Activated T-helper 9 cell treated with anti-CD3 and anti-CD28 coated beads, Interleukin-2, amount 50 U/mL, for 16 hours (primary cell): ENCODE measurements at places on chromosomes 16 and 17.

DNA sequence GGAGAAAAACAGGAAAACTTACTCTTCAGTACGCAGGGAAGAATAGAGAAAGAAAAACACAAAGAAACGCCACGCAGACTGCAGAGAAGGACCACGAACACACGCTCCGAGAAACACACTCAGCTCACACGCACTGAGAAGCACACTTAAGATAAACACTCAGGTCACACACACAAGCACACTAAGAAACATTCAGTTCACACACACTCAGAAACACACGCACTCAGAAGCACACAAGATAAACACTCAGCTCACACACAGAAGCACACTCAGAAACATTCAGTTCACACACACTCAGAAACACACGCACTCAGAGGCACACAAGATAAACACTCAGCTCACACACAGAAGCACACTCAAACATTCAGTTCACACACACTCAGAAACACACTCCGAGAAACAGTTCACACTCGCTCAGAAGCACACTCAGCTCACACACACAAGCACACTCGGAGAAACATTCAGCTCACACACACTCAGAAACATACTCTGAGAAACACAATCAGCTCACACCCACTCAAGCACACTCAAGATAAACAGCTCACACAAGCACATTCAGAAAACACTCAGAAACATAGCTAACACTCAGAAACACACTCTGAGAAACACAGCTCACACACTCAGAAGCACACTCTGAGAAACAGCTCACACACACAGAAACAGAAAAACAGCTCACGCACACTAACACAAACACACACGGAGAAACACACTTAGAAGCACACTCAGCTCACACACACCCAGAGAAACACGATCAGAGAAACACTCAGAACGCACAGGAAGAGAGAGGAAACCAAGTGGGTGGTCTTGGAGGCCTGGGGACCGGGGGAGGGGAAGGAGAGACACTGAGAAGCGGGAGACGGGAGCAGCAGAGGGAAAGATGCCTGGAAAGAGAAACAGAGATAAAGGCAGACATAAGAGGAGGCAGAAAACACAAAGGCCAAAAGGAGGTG lies 908 bp downstream of the TMEM98 start:
- DNase-seq, result no peak

- DNase-seq, result no peak
These were observed 759 bp downstream of the ASPHD1 start for GRCh38 chr16:29900888-29901606.

- no peak for DNase-seq
These were observed 33.1 kb upstream of the SBK1 start for GRCh38 chr16:28259091-28259780.

- DNase-seq, result peak; percentile 12
These were observed 366.9 kb downstream of the SLC39A11 start for GRCh38 chr17:72725433-72726068.

- DNase-seq, result peak; percentile 43
These were observed 140.5 kb downstream of the SEC14L1 start for GRCh38 chr17:77281122-77281903.

GRCh38 chr16:87442581-87442966 lies 50.2 kb downstream of the ZCCHC14 start:
- DNase-seq, result no peak

DNA sequence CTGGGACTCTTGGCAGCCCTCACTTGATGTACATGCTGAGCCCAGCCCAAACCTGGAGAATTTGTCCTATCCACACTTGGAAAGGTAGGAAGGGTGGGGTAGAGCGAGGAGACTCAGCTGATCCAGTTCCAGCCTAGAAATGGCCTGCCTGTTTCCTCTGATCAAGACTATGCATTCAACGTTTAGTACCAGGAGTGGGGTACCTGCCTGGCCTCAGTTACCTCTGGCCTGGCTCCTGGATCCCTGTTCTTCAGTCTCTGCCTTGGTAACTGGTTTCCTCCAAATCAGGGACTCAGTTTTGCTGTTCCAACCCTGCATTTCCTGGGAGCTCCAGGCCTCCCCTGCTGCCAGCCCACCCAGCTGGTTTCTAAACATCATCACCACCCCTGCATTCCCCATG lies 233.5 kb downstream of the GSG1L start:
- DNase-seq, result no peak

DNA sequence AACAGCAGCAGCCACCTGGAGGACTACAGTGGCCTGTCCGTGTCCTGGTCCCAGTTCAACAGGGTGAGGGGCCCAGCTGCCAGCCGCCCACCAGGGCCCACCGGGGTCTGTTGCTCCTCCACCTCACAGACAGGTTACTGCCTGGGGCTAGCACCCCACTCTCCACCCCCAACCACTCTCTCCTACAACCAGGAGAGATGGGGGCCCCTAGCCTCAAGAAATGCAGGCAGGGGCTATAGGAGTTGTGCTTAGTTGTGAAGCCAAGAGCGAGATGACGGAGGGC lies 18.0 kb downstream of the STAT5A start:
- DNase-seq, result no peak

DNA sequence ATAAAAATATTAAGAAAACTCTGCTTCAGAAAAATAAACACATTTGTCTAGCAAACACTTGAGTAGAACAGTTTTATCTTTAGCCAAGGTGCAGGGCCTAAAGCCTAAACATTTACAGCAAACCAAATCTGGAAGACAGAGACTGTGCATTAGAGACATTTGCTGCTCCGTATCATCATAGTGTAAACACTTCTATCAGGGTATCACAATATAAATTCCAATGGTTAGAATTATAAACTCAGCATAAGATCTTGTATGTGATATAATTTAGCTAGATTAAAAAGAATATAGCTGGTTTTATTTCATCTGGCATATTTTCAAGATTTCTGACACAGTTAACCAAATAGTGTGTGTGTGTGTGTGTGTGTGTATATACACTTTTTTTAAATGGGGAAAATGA lies 133.8 kb upstream of the NACA2 start:
- DNase-seq, result no peak

DNA sequence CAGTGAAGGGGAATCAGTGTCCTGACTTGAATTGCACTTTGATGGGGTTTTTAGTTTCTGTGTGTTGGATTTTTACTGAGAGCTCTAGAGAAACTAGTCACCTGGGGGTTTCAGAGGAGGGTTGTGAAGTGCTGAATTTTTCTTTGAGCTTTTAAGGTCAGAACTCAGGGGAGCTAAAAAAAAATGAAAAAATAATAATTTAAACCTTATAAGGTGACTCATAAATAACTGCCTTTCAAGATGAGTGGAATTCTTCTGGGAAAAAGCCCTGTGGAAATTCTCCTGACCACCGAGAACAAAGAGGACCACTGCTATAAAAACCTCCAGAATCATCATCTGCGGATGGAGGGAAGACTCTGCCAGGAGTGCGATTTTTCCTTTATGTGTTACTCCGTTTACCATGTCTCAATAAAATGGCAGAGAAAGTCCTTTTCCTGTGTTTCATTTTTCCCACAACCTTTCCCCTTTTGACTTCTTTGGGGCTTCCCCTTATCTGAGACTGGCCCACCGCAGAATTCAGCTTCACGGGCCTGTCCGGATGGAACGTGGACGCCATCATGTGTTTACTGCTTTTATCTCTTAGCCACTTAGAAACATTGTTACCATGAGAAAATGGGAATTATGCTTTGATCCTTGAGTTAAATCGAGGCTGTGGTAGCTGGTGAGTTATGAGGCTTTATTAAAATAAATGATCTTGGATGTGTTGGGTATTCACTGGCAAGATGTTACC lies 39.7 kb downstream of the RPTOR start:
- DNase-seq, result no peak

- no peak for DNase-seq
These were observed 25.7 kb downstream of the PSMD7 start for GRCh38 chr16:74322301-74322710.

GRCh38 chr17:9669551-9670008 lies 24.3 kb downstream of the USP43 start:
- DNase-seq, result no peak

DNA sequence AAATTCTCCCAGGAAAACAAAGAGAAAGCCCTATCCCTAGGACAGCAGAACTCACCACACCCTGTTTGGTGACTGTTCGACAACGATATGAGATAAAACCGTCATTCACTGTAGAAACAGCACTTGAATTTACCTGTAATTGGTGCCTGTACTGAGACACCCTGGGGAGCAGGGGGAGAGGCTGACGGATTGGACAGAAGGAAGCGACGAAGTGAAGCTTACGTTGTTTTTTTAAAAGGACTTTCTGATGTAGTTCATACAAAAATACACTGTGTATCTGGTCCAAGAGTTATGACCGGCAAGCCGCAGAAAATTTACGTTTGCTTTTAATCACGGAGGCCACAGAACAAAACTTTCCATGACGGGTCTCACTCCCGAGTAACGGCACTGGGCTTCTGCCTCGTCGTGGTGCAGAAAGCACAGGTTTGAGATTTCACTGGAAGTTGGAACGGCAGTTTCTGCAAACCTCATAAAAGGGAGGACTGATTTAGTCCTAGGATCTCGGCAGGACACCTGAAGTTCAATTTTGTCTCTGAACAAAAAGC lies 9.7 kb downstream of the NXN start:
- no peak for DNase-seq

- DNase-seq, result no peak
These were observed 20.7 kb upstream of the MED13 start for GRCh38 chr17:62085511-62086408.

DNA sequence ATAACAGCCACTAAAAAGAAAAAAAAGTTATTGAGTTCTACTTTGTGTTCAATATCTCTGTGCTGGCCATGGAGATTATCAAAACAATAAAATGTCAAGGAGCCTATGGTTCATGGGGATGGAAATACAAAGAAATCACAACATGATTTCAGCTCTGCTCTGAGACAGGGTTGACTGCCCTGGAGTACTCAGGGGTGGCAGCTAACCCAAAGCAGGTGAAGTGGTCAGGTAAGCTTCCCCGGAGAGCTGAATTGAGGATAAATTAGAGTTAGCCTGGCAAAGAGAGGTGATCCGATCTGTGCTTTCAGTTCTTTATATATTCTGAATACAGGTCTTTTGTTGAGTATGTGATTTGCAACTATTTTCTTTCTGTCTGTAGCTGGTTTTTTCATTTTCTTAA lies 119.3 kb upstream of the TMEM97 start:
- no peak for DNase-seq

GRCh38 chr16:5776876-5777275 lies 679.3 kb upstream of the EEF2KMT start:
- no peak for DNase-seq

DNA sequence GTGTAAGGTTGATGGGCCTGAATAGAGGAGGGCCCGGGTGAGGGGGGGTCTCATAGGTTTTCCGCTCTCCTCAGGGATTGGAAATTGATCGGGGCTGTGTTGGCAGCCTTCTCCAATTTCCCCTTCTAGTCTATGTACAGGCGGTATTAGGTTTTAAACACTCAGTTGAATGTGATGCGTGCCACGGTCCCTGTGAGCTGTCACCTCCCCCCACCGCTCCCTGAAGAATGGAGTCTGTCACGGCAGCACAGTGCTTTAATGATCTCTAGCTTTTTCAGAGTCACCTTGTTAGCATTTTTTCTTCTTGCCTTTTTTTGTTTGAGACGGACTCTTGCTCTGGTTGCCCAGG lies 800 bp downstream of the COX4I1 start:
- DNase-seq, result peak; percentile 18

- DNase-seq, result no peak
These were observed 48.2 kb downstream of the IL21R start for GRCh38 chr16:27450196-27450549.

DNA sequence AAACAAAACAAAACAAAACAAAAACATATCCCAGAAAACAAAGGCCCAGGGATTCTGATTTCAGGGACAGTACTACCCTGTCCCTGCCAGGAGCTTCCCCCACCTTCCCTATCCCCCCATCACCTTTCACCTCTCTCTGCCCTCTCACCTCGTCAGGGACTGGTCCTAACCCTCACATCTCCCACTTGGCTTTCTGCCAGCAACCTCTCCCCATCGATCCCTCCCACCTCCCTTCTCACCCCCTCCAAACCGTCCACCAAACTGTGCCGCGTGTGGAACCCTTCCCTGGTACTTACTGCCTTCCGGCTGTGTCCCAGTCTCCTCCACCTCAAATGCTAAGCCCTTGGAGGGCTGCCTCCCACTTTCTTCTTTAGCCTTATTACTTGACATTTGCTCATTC lies 36.4 kb downstream of the TMEM186 start:
- DNase-seq, result no peak

DNA sequence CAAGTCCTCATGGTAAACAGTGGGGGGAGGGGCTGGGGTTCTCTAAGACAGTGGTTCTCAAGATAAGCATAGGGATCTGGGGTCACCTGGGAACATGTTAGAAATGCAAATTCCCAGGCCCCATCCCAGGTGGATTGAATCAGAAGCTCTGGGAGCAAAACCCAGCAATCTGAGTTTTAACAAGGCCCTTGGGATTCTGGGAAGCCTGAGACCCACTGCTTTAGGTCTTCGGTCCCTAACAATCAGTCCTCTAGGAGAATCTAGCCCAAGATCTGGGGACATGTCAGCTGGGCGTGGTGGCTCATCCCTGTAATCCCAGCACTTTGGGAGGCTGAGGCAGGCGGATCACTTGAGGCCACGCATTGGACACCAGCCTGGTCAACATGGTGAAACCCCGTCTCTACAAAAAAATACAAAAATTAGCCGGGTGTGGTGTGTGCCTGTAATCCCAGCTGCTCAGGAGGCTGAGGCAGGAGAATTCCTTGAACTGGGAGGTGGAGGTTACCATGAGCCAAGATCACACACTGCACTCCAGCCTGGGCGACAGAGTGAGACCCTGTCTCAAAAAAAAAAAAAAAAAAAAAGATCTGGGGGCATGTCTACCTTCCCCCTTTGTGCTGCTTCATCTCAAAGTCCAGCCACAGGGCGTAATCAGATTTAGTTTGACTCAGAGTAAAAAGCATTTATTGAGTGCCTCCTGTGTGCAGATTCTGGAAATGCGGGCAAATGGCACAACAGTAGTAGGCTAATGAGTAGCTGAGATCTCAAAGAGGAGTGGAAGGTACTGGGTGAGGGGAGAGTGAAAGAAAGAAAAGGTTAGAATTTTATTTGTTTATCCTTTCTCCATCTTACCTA lies 8.8 kb upstream of the NR1D1 start:
- DNase-seq, result no peak

DNA sequence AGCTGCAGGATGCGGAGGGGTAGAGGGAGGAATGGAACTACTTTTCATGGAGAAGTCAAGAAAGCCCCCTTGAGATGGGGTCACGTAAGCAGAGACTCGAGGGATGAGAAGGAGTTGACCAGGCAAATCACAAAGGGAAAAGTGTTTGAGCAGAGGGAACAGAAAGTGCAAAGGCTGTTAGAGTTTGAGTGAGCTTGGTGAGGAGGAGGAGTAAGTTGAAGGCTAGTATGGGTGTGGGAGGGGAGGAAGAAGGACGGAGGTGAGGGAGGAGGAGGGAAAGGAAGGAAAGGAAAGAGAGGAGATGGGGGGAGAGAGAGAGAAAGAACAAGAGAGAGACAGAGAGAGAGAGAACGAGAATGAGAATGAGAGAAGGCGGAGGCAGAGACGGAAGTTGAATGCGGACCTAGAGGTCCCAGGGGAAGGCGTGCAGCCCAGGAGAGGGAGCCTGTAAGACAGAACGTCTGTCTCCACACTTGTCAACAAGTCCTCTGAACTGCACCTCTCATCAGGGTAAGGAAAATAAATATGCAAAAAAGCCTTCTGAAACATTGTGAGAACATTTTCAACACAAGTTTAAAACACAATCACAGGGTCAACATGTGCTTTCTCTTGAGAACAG lies 279.8 kb upstream of the EEF2KMT start:
- DNase-seq, result no peak

GRCh38 chr16:67342616-67343015 lies 16.0 kb downstream of the LRRC36 start:
- DNase-seq, result no peak

- DNase-seq, result no peak
These were observed 6.3 kb downstream of the HGS start for GRCh38 chr17:81690066-81690465.

- DNase-seq, result no peak
These were observed 71.5 kb downstream of the RAP1GAP2 start for GRCh38 chr17:2867441-2868424.
